Activated T-cell treated with anti-CD3 and anti-CD28 coated beads, Interleukin-2, amount 50 U/mL, for 24 hours (primary cell): ENCODE measurements at places on chromosomes 2 and 18.

- DNase-seq = no peak
These were observed 118.0 kb downstream of the MBP start for GRCh38 chr18:77014538-77014937.

GRCh38 chr18:48306838-48307237 lies 102.3 kb downstream of the ZBTB7C start:
- DNase-seq = no peak

DNA sequence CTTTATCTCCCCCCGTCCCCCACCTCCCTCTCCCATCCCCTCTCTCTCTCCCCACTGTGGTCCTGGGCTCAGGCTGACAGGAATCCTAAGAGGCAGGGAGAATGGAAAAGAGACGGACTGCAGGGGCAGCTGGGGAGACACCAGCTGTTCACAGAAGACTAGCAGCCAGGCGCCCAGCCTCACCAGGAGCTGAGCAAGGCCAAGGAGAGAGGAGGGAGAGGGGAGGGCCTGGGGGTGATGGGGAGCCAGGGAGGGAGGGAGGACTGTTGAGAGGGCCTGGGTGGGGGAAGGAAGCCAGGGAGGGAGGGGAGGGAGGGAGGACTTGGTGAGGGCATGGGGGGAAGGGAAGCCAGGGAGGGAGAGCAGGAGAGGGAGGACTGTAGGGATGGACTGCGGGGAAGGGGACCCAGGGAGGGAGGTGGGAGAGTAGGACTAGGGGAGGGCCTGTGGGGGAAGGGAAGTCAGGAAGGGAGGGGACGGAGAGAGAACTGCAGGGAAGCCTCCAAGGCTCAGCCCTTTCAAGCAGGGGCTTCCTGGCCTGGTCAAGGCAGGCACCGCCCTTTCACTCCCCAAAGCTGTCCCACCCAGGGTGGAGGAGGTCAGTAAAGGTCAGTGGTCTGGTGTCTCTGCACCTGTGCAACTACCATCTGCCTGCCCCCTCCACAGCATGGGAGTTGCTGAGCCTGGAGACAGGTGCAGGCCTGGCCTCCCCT lies 517.7 kb upstream of the MYT1L start:
- no peak for DNase-seq

DNA sequence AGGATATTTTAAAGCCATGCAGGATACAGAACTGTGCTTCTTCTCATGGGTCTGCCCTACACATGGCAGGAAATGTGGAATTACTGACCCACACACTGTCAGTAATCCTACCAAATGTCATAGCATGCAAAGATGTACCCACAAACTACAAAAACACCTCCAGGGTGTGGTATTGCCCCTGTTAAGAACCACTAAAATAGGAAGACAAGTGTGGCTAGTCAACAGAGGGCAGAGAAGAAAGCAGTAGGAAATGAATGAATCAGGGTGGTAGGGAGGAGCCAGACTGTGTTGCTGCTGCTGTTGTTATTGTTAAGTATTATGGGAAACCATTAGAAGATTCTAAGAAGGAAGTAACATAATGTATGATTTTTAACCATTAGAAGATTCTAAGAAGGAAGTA lies 556.7 kb upstream of the ACVR2A start:
- DNase-seq = no peak

DNA sequence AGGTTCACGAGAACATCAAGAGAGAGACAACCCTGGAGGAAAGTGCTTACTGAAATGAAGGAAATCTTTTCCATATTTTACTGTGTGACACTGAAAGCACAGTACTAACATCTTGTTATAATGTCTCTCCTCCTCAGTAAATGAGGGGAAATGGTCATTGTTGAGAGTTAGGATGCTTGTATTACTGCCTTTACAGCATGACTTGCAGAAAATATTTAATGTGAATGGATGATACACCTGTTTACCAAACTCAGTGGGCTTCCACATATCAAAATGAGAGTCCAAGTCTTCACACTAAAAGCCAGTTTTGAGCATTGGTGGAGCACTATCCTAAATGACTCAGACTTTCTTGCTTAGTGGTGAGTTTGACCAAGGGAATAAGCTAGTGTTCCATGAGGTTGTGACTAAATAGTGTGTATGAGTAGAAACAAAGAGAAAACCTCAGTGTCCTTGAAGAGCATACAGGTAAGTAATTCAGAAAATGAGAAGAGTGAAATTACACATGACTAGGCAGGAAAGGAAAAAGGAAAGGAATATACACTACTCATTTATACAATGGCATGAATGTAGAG lies 930.7 kb upstream of the CELF4 start:
- DNase-seq = no peak

GRCh38 chr2:23595601-23596251 lies 210.7 kb downstream of the KLHL29 start:
- no peak for DNase-seq

- no peak for DNase-seq
These were observed 25.9 kb downstream of the LYPD6B start for GRCh38 chr2:149064365-149064841.

- no peak for DNase-seq
These were observed 94.6 kb upstream of the PPP1CB start for GRCh38 chr2:28656937-28657615.

DNA sequence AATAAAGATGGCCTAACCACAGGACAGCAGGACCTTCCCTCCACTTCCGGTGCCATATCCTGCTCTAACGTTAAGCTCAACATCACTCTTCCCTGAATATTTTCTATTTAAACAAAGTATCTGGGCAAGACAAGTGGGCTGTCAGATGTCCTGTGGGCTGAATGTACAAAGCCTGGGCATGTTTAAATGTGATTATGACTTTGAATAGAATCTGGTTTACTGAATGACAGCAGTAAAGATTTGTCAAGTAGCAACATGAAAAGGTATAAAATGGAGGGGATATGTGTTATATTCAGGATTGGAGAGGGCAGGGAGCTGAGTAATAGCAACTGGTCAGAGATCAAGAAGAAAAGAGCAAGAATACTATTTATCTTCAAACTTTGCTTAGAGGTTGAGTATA lies 540.9 kb downstream of the NRXN1 start:
- DNase-seq = no peak

DNA sequence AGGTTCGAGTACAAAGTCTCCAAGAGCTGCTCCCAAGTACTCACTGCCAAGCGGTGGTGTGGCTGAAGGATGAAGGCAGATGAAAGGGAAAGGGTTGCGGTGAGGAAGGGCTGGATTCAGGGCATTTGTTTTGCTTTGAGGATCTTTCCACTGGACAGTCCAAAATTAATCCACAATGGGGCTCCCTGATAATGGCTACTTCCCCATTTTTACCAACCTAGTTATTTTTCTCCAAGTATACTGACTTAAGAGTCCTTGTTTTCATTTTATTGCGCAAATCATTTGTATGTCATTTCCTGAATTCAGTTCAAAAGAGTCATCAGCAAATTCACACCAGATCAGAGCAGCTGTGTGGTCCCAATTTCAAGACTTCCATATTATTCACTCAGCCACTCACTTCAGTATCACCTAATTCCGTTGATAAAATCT lies 464 bp upstream of the SESTD1 start:
- DNase-seq = no peak

DNA sequence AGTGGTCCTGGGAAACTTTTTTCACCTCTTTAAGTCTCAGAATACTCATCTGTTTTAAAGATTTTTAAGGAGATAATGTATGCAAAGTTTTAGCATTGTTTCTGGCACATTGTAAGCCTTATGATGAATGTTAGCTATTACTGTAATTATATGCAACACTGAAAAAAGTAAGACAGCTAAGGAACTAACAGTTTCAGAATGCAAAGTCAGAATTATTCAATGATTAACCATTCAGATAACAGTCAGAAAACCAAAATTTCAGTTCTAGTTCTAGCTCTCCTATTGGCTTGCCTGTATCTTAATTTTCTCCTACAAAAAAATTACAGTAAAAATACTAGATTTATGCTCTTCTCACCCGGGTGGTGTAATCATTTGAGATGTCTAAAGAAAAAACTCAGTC lies 101.1 kb downstream of the SLC4A10 start:
- no peak for DNase-seq

GRCh38 chr2:54336136-54336976 lies 80.3 kb upstream of the TSPYL6 start:
- no peak for DNase-seq

DNA sequence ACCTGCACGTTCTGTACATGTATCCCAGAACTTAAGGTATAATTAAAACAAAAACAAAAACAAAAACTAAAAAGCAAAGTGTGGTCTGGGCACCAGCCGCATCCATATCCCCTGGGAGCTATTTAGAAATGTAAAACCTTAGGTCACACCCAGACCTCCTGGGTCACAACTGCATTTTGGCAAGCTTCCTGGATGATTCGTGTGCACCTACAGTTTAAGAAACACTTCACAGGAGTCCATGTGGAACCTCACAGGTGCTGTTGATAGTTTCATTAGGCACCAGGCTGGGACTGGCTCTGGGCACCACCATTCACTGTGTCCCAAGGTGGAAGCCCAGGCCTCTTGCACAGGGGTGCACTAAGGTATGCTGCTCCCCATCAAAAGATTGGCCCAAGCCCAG lies 103.6 kb upstream of the BOD1L2 start:
- no peak for DNase-seq

DNA sequence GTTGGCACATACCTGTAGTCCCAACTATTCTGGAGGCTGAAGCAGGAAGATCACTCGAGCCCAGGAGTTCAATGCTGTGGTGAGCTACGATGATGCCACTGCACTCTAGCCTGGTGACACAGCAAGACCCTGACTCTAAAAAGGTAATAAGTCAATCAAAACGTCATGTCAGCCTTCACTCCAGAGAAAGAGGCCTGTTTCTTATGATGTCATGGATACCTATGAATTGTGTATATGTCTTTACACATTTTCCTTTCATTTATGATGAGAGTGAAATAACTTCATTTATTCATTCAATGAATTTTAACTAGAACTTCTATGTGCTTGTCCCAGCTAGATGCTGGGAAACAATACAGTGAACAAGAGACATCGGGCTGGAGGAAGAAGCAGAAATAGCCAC lies 25.0 kb upstream of the ID2 start:
- DNase-seq = no peak

- no peak for DNase-seq
These were observed 33.2 kb downstream of the B3GNT2 start for GRCh38 chr2:62229082-62229605.

- no peak for DNase-seq
These were observed at the start of gene SOX11 for GRCh38 chr2:5691985-5692529. Gene SOX11, plus strand, starts transcription at chr2:5692384. Its CDS starts 338 bp downstream, at chr2:5692722.

GRCh38 chr2:64393383-64394010 lies 60.5 kb upstream of the LGALSL start:
- DNase-seq = no peak

DNA sequence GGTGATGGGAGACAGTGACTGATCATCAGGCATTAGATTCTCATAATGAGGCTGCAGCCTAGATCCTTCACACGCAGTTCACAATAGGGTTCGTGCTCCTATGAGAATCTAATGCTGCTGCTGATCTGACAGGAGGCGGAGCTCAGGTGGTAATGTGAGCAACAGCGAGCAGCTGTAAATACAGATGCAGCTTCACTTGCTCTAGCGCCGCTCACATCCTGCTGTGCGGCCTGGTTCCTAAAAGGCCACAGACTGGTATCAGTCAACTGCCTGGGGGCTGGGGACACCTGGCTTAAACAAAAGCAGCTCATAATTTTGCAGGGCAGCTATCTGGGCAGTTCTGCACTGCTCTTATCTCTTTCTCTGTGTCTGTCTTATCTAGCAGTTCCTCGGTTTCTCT lies 20.4 kb upstream of the CD226 start:
- no peak for DNase-seq

DNA sequence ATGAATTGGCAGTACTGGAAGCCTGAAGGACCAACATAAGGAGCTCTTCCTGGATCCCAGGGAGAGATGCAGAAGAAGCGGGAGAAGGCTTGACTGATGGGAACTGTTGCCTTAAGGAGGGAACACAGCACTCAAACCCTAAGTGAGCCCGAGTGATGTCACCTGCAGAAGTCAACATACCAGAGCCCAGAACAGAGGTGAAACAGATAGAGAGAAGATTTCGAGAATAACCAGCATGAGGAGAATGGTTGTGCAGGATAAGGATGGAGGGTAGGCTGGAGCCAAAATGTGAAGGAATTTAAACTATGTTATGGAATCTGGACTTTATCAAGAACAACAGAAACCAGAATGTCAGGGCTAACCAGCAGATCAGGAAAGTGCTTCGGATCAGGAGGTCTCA lies 463.1 kb upstream of the DDX18 start:
- DNase-seq = no peak

- no peak for DNase-seq
These were observed 95.5 kb downstream of the THNSL2 start for GRCh38 chr2:88265352-88266303.

DNA sequence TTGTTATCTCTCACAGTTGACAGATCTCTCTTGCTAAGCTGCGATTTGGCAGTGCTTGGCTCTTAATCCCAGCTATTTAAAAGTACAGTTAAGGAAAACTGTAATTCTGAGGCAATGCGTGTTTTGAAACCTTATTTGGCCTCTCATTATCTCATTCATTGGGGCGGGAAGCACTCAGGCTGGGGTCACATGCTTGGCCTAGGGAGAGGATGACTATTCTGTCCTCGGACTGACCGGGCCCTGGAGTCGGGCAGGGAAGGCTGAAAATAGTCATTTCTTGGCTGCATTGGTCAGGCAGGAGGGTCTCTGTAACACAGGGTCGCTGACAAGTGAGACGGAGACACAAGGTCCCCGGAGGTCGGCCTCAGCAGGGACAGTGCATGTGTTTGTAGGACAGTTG lies 20.2 kb upstream of the EMILIN2 start:
- no peak for DNase-seq

DNA sequence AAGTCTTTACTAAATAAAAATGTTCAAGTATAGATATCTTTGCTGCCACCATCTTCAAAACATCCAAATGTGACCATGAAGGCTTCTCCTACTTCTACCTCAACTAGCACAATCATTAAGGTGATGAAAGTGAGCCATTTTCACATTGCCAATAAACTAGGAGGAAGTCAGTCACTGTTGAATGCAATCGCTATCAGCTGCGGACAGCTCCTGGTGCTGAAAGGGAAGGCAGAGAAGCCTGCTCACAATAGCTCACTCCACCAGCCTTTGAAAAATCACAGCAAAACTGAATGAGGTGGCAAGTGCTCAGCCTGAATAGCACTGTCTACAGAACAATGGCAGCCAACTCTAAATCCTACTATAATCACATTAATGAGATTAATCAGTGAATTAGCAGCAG lies 2.2 kb downstream of the MYT1L start:
- no peak for DNase-seq

- DNase-seq = no peak
These were observed 76.4 kb upstream of the ZNG1B start for GRCh38 chr2:113361051-113361450.

- DNase-seq = no peak
These were observed 204.6 kb downstream of the RND3 start for GRCh38 chr2:150282771-150283371.

- DNase-seq = no peak
These were observed 298.2 kb downstream of the CNTNAP5 start for GRCh38 chr2:124323321-124323720.

DNA sequence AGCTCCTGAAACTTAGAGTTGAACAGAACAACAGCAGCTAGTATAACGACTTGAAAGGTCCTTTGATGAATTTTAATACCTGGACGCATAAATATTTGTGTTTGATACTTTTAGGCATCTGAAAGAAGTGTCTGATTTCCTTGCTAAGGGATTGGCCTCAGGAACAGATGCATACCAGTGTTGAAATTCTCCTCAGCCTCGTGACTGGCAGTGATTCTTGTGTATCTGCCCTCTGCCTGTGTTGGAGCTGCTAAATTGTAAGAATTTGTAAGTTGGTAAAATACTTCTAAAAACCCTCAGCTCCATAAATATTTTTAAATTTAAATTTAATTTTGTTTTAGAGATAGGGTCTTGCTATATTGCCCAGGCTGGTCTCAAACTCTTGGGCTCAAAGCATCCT lies 22.4 kb upstream of the SCYGR1 start:
- no peak for DNase-seq

- no peak for DNase-seq
These were observed 617.0 kb downstream of the LRP1B start for GRCh38 chr2:141513853-141514252.
